Liver (tissue), 10 donors: ENCODE measurements at places on chromosomes 7 and 10.

GRCh38 chr7:139696552-139696951 lies 81.2 kb downstream of the HIPK2 start:
- H3K4me3 ChIP-seq = no peak overlapping the region
- H3K36me3 ChIP-seq = peaks cover 15% of the 10 kb centered on the region
- H3K4me1 ChIP-seq = peaks cover 39% of the 10 kb centered on the region
- no peaks in the 10 kb centered on the region for H3K27me3 ChIP-seq
- no peak overlapping the region for H3K27ac ChIP-seq
- DNase-seq = no peak

DNA sequence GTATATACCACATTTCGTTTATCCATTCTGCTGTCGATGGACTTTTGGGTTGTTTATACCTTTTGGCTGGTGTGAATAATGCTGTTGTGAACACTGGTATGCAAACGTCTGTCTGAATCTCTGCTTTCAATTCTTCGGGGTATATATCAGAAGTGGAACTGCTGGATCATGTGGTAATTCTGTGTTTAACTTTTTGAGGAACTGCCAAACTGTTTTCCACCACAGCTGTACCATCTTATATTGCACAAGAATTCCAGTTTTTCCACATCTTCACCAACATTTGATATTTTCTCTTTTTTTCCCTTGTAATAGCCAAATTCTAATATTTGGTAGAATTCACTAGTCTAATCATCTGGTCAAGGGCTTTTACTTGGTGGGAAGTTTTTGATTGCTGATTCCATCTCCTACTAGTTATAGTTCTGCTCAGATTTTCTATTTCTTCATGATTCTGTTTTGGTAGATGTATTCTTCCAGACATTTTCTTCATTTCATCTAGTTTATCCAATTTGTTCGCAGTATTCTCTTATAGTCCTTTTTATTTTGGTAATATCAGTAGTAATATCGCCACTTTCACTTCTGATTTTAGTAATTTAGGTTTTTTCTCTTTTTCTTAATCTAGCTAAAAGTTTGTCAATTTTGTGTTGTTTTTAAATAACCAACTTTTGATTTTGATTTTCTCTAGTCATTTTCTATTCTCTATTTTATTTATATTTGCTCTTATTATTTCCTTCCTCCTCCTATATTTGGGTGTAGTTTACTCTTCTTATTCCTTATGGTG lies 271.2 kb downstream of the ZEB1 start:
- H3K27me3 ChIP-seq = no peaks in the 10 kb centered on the region
- no peak for DNase-seq
- H3K4me1 ChIP-seq = no peaks in the 10 kb centered on the region
- H3K27ac ChIP-seq = no peak overlapping the region

DNA sequence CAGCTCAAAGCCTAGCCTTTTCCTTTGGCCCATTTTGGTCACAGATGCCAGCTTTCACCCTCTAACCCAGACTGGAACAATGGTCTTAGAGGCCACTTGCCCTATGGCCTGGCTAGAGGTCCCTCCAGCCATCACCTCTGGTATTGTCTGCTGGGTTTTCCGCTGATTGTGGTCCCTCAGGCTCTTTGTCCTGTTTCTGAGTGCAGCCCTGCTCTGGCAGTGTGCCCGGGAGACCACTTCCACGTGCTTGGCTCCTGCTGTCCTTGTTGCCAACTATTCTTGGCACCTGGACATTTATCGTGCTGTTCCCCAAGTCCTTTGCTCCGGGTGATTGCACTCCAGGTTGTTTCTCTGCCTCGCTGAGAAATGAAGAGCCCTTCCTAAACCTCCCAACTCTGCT lies 53.3 kb upstream of the FAM180A start:
- no peak overlapping the region for H3K27ac ChIP-seq
- H3K4me1 ChIP-seq = peaks cover 10% of the 10 kb centered on the region
- no peak for DNase-seq
- H3K4me3 ChIP-seq = no peak overlapping the region
- H3K27me3 ChIP-seq = no peaks in the 10 kb centered on the region
- no peaks in the 10 kb centered on the region for H3K36me3 ChIP-seq

DNA sequence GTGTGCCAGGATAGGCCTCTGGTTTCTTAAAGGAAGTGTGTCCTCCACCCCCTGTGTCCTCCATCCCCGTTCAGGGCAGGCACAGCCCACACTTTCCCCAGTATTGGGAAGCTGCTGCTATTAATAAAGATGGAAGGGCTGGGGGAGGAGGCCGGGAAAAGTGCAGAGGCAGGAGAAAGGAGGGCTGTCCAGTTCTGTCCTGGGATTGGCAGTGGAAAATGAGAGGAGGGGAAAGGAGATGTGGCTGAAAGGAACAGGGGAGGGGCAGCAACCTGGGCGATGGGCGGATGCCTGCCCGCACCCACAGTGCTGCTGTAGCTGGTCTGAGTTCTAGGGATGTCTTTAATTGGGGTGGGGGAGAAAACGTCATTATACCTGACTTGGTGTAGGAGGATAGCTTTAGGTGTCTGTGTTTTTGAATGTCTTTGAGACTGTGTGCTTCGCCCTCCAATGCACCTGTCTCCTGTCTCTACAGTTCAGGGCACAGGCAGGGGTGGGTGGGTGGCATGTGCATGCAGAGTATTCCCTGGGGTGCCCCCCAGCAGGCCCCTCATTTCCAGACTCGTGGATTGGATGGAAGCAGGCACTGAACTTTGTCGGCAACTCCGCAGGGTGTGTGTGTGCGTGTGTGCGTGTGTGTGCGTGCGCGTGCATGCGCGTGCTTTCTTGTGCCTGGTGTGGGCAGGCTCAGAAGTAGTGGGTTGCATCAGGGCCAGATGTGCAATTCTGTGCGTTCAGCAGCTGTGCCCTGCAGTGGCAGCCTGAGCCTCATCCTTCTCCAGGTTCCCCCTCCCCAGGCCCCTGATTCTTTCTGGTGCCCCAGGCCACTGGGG lies 2.5 kb downstream of the TRIM8 start:
- peaks cover 47% of the 10 kb centered on the region for H3K4me1 ChIP-seq
- no peak for DNase-seq
- peak overlapping the region; percentile 91 for H3K4me3 ChIP-seq
- H3K27me3 ChIP-seq = no peaks in the 10 kb centered on the region

DNA sequence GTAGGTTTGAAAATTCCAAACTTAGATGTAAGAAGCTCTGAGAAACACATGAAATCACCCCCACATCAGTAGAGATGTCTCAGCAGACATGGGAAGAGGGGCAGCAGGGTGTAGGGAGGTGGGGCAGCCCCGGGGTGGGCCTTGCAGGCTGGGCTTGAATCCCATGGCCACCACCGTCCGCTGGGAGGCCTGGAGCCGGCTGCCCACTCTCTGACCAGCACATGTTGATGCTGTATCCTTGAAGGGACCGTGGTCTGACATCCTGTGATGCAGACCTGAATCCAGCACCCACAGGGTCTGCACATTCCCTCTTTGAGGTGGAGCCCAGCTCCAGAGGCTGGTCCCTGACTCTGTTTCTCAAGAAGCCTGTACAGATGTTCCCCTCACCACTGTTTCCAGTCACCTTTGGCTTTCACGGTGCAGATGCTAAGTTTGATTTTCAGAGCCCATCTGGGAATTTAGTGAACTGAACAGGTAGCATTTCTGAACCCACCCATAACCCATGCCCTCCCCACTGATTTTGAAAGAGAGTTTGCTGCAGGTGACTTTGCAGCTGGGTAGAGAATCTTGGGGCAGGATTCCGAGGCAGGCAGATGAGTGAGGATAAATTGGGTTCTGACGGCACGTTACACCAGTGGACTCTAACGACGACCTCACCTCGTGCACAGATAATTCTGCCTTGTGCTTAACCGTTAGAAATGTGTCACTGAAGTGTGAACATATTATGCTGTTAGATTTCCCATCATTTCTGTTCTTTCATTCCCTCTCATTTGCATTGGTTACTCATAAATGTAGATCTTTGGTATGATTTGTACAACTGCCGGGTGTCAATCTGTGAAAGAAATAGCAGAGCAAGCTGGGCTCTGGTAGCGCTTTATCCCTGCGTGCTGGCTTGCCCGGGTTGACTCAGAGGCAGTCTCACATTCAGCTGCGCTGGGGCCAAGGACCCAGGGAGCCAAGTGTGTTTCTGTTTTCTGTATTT lies 45.7 kb downstream of the IKZF1 start:
- H3K27ac ChIP-seq = no peak overlapping the region
- no peaks in the 10 kb centered on the region for H3K27me3 ChIP-seq
- no peak for DNase-seq
- H3K36me3 ChIP-seq = no peaks in the 10 kb centered on the region
- H3K4me3 ChIP-seq = no peak overlapping the region
- H3K4me1 ChIP-seq = no peaks in the 10 kb centered on the region
